ENCODE measurements at places on chromosomes 11 and 22.
A peak's percentile ranks its signal among the peaks of the same experiment; 100 is the strongest.

DNA sequence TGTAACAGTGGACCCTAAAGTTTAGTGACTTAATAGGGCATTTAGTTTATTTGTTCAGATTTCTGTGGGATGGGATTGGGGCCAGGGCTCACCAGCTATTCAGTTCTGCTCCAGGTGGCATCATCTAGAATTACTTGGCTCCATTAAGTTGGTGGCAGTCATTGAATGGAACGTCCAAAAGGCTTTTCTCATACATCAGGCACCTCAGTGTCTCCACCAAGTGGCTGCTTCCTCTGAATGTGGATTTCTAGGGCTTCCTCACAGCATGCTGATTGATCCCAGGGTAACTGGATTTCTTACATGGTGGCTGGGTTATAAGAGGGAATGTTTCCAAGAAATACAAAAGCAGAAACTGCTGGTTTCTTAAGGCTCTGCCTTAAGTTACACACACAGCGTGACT, 34.7 kb downstream of the USP47 start:
- no peak for DNase-seq

DNA sequence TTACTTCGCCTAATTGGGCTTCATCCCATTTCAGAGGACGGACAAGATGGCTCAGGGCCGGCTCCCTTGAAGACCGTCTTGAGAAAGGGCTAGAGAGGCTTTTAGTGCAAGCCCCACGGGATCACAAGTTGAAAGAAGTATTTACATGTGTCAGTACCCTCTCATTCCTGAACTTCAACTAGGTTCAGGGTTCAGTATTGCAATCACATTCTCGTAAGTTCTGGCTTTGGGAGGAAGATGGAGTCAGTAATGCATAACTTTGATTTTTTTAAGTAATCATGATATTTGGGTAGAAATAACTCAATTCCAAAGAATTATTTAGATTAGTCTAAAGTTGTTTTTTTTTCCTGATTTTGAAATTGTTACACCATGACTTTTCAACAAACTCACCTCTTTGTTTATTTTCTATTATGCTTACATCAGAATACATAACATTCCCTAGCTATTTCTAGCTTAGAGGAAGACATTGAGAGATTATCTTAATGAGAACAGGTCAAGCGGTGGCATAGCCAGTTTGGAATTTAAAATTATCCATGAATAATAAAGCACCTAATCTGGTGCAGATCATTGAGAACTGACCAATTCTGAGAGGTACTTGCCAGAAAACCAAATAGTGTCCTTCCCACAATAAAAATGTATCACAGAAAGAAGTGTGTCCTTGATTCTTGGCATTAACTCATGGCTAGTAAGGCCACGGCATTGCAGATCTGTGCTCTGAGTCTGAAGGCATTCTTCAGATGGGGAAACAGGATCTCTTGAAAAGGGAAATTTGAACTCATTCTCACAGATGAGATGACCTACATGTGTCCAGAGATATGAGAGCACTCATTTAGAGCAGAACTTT, 92.1 kb upstream of the BLID start:
- no peak for DNase-seq

GRCh38 chr22:44595841-44596341, 97.9 kb upstream of the RTL6 start:
- no peak for DNase-seq

- DNase-seq, result no peak
Observed at GRCh38 chr22:49946612-49947295, 13.8 kb upstream of the PIM3 start.

- DNase-seq, result no peak
Observed at GRCh38 chr11:60634126-60634525, 65.3 kb upstream of the MS4A8 start.

DNA sequence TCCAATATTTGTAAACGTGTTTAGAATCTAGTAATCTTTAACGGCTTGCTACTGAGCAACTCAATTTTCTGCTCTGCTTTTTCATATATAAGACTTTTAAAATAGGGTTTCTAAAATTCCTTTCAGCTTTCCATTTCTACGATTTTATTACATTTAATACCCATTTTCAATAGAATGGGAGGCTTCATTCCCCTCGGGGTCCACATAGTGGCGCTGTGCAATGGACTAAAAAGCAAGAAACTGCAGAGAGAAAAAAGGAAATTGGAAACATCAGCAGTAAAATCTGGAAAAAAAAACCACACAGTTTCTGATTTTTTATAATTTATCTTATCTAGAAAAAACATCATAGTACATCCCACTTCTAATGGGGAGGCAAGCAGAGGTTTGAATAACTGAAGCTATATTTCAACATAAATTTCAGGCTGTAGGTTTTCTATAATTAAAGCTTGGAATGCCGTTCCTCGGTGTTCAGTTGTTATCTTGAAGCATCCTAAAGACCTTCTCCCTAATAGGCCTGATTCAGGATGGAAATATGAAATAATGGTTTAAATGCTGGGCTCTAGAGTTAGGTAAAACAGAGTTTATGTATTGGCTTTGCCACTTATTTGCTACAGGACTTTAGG, 18.7 kb upstream of the JHY start:
- DNase-seq, result no peak

- DNase-seq, result peak; percentile 95
Observed at GRCh38 chr22:39292561-39293074, 26.8 kb downstream of the RPL3 start.

GRCh38 chr11:95378789-95379188, 147.8 kb upstream of the SESN3 start:
- no peak for DNase-seq

GRCh38 chr22:19122752-19123492, 710 bp upstream of the DGCR2 start:
- no peak for DNase-seq

DNA sequence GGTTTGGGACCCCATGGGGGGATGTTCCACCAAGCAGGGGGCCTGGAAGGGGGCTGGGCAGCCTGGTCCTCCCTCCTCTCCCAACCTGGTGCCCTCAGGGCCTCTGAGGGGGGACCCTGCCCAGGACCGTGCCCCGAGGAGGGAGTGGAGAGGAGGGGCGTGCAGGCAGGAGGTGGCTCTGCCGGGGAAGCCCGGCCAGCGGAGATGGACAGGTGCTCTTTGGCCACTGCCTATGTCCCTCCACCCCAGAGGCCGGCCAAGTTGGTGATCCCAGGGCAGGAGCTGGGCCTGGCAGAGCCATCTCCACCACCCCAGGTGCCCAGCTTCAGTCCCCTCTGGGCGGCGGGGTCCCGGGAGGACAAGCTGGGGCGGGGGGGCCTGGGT, 2.4 kb downstream of the MUC2 start:
- no peak for DNase-seq

GRCh38 chr22:23533328-23533762, 46.7 kb downstream of the IGLL1 start:
- DNase-seq, result peak; percentile 34

DNA sequence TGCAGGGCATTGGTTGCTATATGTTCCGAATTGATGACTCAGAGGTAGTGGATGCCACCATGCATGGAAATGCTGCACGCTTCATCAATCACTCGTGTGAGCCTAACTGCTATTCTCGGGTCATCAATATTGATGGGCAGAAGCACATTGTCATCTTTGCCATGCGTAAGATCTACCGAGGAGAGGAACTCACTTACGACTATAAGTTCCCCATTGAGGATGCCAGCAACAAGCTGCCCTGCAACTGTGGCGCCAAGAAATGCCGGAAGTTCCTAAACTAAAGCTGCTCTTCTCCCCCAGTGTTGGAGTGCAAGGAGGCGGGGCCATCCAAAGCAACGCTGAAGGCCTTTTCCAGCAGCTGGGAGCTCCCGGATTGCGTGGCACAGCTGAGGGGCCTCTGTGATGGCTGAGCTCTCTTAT, 5.4 kb upstream of the TTC36 start:
- no peak for DNase-seq

GRCh38 chr11:19499999-19500398, 212.6 kb upstream of the NAV2 start:
- DNase-seq, result no peak

- no peak for DNase-seq
Observed at GRCh38 chr11:65485920-65486219, 13.0 kb upstream of the MALAT1 start.

GRCh38 chr11:46949297-46949696, 12.7 kb downstream of the CSTPP1 start:
- no peak for DNase-seq

- DNase-seq, result no peak
Observed at GRCh38 chr22:19845054-19845722, 9.5 kb downstream of the GNB1L start.

- no peak for DNase-seq
Observed at GRCh38 chr11:69878927-69879728, 59.9 kb upstream of the FGF3 start.

- DNase-seq, result no peak
Observed at GRCh38 chr11:94853836-94854235, 85.7 kb downstream of the AMOTL1 start.

GRCh38 chr22:28799606-28800307, 612 bp downstream of the XBP1 start:
- no peak for DNase-seq

- no peak for DNase-seq
Observed at GRCh38 chr22:46833228-46833627, 70.8 kb downstream of the TBC1D22A start.

DNA sequence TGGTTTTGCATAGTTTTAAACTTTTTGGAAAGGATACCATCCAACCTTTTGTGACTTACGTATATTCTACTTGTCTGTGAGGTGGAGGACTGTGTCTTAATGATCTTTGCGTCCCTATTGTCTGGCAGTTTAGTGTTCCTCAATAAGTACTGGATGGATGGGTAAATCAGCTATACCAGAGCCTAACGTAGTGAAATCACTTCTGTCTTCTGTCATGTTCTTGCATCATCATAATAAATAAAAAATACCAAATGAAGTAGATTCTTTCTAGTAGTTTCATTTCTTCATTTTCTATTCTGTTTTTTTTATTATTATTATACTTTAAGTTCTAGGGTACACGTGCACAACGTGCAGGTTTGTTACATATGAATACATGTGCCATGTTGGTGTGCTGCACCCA, 66.4 kb downstream of the ACER3 start:
- no peak for DNase-seq

- no peak for DNase-seq
Observed at GRCh38 chr11:100550912-100551632, 136.0 kb upstream of the ARHGAP42 start.

GRCh38 chr11:31492320-31492913, 17.0 kb downstream of the IMMP1L start:
- DNase-seq, result no peak

- no peak for DNase-seq
Observed at GRCh38 chr11:2395856-2396255, 4.7 kb upstream of the TSSC4 start.

DNA sequence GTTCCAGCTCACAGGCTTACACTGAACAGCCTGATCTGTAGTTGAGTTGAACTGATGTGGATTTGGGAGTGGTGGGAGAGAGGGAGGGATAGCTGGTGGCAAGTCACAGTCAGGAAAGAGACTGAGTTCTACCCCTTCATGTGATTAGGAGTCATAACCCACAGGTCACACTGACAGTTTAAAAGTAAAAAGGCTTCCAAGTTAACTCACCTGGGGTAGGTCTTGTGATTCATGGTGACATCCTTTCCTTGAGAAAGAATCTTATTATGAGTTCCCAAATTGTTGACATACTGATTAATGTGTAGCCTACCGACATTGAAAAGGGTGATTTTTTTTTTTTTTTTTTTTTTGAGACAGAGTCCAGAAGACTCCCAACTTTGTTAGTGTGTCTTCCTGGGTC, 5.4 kb downstream of the IZUMO1R start:
- no peak for DNase-seq

DNA sequence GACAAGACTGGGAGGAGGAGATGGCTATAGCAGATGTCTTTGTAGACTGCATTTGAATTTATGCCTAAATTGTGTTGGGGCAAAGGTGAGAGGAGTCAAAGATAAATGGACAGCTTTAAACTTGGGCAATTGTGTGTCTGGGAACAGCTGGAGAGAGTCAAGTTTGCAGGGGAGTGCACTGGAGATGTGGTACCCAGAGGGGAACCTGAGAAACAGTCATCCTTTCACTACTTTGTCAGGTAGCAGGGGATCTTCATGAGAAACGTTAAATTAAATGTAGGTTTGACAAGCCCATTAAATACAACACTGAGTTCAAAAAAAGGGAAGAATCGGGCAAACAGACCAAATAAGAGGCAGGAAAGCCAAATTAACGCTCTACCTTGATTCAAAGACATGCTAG, 277.7 kb downstream of the OPCML start:
- DNase-seq, result no peak

- no peak for DNase-seq
Observed at GRCh38 chr22:47151490-47151889, 389.0 kb downstream of the TBC1D22A start.

- DNase-seq, result peak; percentile 93
Observed at GRCh38 chr11:22466809-22467208, 128.6 kb downstream of the SLC17A6 start.

DNA sequence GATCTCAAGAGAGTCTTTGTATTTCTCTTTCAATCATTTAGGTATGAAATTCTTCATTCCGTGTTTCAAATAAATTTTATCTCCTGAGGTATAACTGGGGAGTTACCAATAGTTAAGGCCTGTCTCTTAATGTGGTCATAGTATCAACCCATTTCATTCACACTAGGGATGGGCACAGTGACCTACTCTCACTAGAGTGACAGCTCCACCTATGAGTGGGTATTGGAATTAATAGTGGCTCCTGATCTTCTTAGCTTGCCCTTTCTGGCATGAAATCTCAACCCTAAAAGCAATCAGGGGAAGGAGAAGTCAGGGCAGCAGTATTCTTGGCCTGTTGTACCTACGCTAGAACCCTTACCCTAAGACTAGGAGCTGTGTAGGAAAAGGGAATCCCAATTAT, 507.7 kb downstream of the FAM181B start:
- no peak for DNase-seq

DNA sequence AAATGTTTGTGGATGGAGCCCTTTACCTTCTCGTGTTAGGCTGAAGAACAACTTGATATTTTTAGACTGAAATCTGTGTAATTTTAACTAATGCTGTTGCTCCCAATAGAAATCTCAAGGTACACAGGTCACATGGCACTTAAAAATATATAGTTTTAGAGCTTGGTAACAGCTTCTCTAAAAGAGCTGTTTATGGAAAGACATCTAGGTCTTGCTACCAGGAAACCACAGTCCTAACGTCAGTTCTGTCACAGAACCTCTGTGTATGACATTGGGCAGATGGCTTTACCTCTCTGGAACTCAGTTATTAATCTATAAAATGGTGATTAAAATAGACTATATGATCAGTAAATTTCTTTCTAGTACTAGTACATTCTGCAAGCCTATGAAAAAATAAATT, 35.4 kb downstream of the PAK1 start:
- no peak for DNase-seq
